ENCODE measurements at places on chromosomes 7 and 10.

- peak; percentile 95 for DNase-seq
Observed at GRCh38 chr10:21372651-21373410, 152.7 kb downstream of the SKIDA1 start.

DNA sequence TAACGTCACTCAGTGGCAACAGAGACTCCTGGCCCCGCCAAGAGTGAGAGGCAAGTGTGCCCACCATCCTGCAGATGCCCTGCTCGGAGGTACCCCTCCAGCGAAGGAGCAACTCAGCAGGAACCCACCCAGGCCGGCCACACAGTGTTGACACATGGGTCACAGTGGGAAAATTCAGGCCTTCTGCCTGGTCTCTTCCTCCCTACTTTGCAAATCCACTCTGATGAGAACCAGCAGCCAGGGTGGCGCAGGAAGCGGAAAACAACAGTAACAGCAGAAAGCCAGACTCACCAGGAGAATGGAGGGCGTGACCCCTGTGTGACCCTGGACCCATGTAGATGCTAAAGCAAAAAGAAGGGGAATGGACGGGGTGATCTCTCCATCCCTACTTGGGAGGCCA, 53.8 kb downstream of the CTBP2 start:
- no peak for DNase-seq

GRCh38 chr10:98478430-98479222, 31.9 kb upstream of the HPS1 start:
- DNase-seq, result peak; percentile 7

DNA sequence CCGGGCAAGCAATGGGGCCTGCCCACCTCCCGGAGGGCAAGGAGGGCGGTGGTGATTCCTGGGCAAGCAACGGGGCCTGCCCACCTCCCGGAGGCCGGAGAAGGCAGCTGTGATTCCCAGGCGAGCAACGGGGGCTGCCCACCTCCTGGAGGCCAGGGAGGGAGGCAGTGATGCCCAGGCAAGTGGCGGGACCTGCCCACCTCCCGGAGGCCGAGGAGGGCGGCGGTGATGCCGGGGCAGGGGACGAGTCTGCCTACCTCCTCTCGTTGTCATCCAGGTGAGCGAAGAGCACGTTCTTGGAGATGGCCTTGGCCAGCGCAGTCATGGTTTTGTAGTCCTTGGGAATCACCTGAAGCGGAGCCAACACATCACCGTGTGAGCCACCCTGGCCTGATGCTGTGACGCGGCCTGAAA, 49.5 kb upstream of the DNAAF5 start:
- no peak for DNase-seq

DNA sequence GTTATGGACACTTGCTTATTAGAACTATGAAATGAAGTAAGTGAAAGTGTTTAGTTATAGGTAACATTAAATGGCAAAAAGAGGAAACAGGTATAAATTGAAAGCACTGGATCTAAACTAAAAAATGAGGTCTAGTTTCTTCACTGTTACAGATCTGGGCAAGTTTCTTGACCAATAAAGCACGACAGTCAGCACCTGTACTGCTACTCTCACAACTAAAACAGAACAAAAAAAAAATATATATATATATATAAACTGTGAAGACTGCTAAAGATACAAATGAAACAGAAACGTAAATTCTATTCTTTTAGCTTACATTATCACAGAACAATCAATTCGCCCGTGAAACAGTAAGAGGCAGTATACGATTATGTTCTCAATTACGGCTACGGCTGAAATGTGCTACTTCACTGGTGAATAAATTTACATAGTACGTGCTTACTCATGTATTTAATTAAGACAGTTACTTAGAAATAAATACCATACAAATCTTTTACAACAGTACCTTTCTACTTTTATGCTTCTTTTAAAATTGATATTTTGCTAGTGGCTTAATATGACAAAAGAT, 4.2 kb downstream of the AHR start:
- peak; percentile 45 for DNase-seq

DNA sequence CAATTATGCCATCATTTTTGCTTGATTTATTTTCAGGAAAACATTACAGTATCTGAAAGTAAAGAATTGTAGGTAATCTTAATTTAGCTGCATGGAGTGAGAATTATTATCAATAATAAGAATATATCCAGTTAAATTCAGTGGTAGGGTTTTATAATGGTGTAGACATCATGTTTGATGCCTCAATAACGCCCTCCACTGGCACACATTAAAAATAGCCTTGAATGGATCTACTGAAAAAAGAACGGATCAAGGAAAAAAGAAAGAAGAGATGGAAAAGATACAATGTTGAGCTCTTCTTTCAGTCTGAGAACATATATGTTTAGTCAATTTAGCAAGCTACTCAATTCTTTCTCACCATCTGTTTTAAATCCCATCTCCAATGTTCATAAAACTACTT, 319.2 kb downstream of the CDC14C start:
- no peak for DNase-seq

- no peak for DNase-seq
Observed at GRCh38 chr10:104694074-104694473, 53.0 kb downstream of the SORCS3 start.

DNA sequence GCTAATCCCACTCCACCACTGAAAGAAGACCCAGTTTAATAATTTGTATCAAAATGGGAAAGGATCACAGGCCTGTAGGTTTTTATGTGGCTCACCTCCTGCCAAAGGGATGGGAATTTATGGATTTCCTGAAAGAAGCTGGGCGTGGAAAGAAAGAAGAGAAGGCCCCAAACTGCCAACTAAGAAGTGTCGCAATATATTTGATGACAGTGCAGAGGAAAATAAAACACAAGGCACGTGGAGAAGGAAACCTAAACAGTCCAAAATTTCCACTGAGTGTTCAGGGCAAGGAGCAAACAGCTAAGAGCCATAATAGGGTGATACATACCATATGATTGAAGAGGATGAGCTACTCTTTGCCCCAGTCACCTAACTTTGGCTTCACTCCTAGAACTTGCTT, 667.2 kb downstream of the GATA3 start:
- no peak for DNase-seq

- no peak for DNase-seq
Observed at GRCh38 chr7:45177801-45178200, 20.2 kb downstream of the RAMP3 start.

- no peak for DNase-seq
Observed at GRCh38 chr7:97439637-97440214, 292.2 kb upstream of the TAC1 start.

DNA sequence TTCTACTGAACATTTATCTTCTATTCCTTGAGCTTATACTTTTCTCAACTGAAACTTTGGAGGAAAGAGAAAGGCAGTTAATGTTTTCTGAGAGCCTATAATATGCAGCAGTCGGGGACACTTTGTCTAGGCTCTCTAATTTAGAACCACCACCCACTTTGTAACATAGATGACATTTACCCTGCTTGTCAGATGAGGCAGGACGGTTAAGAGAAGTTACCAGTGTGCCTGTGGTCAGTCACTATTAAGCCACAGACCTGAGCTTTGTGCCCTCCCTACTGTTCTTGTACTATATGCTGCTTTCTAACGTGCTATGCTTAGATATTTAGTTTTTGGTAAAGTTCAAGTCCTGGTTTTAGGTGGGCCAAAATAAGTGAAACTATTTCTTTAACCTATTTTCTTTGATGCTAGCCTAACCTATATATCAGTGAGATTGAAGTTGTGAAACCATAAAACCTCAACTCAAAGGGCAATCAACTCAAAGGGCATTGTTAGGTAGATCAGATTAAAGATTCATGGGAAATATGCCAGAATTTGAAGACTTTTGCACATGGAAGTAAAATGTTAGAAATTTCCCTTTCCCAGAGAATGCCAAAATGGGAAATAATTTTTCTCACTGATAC, 156.5 kb upstream of the AGR3 start:
- no peak for DNase-seq

- DNase-seq, result peak; percentile 50
Observed at GRCh38 chr10:29344073-29344820, 55.4 kb downstream of the LYZL1 start.

GRCh38 chr7:43784030-43784584, 25.6 kb downstream of the BLVRA start:
- DNase-seq, result no peak

- DNase-seq, result no peak
Observed at GRCh38 chr10:15353471-15354017, 17.5 kb downstream of the FAM171A1 start.

- peak; percentile 18 for DNase-seq
Observed at GRCh38 chr7:44486693-44487092, 3.8 kb downstream of the NUDCD3 start.

DNA sequence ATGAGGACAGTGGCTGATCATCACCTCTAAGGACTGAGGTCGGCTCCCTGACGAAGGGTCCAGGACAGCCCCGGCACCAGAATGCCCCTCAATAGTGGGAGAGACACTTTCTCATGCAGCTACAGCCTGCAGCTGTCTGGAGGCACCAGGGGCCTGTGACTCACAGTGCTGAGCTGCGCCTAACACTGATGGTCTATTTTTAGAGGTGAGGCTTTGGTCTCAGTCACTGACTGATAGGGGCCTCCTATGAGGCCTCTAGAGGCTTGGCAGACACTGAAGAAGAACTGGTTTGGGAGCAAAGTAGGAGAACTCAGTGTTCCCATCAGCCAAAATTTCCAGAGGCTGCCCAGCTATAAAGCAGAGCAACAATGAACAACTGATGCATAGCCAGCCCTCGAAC, 130.1 kb downstream of the COBL start:
- DNase-seq, result peak; percentile 6

- DNase-seq, result peak; percentile 11
Observed at GRCh38 chr10:71128311-71128980, 83.9 kb upstream of the UNC5B start.

All from cardiac fibroblast (primary cell).